ENCODE measurements at places on chromosomes 7 and 10.

DNA sequence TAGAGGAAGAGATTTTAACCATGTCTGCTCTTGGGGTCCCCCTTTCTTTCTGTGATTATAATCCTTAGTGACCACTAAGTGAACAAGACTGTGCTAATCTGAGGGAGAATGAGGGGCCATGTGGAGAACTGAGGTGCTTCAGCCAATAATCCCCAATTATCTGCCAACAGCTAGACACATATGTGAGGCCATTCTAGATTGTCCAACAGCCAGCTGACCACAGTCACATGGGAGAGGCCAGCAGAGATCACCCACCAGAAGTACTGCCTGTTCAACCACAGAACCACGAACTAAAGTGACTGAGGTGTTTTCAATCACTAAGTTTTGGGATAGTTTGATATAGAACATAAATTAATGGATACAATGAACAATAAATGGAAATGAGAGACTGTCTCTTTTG, 74.3 kb downstream of the SEMA3E start:
- DNase-seq = no peak

DNA sequence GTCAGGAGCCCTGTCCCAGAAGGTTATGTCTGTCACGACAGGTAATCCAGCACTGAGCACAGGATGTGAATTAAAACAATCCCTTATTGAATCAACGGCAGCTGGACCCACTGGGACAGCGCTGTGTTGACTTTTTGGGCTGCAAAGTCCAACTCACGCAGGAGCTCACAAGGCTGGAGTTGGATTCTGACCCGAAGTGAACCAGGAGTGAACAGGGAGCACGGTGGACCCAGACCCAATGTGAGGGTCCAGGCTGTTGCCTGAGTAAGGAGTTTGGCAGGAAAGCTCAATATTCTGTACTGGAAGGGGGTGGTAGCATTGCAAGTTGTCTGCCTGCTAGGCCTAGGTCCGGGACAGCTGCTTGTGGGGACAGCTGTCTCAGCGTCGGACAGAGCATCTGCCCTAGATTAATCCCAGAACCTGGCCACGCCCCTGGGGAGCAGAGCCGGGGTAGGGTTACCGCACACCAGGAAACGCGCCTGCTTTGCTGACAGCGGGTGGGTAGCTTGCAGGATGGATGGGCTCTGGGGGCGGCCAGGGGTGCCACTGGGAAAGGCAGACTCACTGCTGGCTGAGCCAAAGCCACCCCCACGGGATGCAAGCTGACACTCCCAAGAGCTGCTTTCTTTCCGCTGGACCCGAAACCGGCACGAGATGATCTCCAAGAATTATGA, 24.0 kb downstream of the COL26A1 start:
- DNase-seq = no peak

DNA sequence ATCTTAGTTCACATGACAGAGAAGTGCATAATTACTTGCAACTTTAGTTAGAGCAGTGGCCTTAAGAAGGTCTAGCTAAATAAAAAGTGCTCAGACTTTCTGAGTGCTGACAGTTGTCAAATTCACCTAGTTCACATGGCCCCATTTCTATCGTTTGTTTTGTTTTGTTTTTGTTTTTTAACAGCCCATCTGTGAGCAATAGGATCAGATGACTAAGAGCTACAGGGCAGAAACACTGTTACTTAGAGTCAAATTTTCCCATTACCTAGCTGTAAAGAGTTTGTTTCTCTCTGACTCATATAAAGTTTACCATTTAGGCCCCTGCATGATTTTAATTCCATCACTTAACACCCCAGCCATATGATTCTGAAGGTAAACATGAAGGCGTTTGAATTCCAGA, 18.8 kb downstream of the CAV1 start:
- DNase-seq = no peak

GRCh38 chr10:99297033-99297432, 32.1 kb upstream of the CNNM1 start:
- DNase-seq = no peak

- no peak for DNase-seq
These were observed 64.1 kb downstream of the XPNPEP1 start for GRCh38 chr10:109859221-109859620.

Measured in stimulated activated CD4-positive, alpha-beta T cell treated with anti-CD3 and anti-CD28 coated beads, Interleukin-12 subunit alpha, Interleukin-12 subunit beta, amount 100 ng/mL, for 4 hours (primary cell).